ENCODE measurements at places on chromosomes 12 and 14. TPM values are rescaled to one million over a fixed set of nuclear protein-coding genes. Genes with fewer than 3 reads are reported as not detected.

GRCh38 chr14:32593290-32593942, 264.3 kb downstream of the AKAP6 start:
- no peak for DNase-seq

- no peak for DNase-seq
Observed at GRCh38 chr12:25384893-25385248, 134.1 kb upstream of the KRAS start.

DNA sequence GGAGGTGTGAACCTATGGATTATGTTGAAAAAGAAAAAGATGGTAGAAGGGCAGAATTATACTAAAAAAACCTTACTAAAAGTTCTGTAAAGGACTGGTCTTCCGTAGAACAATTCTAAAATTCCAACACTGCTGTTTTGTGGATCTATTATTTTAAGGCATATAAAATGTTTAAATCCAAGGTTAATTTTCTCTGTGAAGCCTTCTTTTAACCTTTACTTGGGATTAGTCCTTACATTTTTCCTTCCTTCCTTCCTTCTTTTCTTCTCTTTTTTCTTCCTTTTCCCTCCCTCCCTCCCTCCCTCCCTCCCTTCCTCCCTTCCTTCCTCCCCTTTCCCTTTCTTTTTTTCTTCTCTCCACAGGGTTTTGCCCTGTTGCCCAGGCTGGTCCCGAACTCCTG, 4.9 kb upstream of the GTSF1 start:
- DNase-seq: no peak

DNA sequence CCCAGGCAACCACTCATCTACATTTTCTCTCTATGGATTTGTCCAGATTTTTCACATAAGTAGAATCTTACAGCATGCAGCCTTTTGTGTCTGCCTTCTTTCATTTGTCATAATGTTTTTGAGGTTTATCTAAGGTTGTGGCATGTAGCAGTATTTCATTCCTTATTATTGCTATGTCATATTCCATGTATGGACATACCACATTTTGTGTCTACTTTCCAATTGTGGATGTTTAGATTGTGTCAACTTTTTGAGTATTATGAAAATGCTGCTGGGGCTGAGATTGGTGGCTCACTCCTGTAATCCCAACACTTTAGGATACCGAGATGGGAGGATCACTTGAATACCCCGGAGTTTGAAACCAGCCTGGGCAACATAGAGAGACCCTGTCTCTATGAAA, 3.2 kb upstream of the ATXN2 start:
- no peak for DNase-seq

DNA sequence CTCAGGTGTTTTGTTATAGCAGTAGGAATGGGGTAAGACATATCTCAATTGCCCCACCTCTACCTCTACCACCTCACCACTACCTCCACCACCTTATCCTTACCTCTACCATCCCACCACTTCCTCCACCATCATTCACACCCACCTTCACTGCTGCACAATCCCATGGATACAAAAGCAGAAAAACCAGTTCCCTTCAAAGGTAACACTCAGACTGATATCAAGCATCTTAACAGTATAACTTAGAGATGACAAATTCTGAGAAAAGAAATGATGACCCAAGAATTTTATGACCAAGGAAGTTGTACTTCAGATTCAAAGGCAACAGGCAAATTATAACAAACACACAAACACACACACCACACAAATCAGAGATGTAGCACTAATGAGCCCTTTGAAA, 189.4 kb downstream of the NUAK1 start:
- no peak for DNase-seq

GRCh38 chr12:27604431-27604830, 80.4 kb downstream of the PPFIBP1 start:
- DNase-seq: no peak

The DYRK4 gene
- total RNA-seq: 23.6 TPM

The LRCOL1 gene
- total RNA-seq: not detected

The KRT1 gene
- total RNA-seq: not detected

All from omental fat pad (tissue), 4 donors.